ENCODE measurements at places on chromosomes 11 and 22. TPM values are rescaled to one million over a fixed set of nuclear protein-coding genes. Genes with fewer than 3 reads are reported as not detected.

- peaks cover 38% of the 10 kb centered on the region for H3K27me3 ChIP-seq
- no peak overlapping the region for H3K4me3 ChIP-seq
- H3K4me1 ChIP-seq = no peaks in the 10 kb centered on the region
- no peak for DNase-seq
Observed at GRCh38 chr22:19016081-19016766, 80.1 kb upstream of the PRODH start.

- no peak overlapping the region for H3K27ac ChIP-seq
- peak; percentile 55 for DNase-seq
- peaks cover 67% of the 10 kb centered on the region for H3K27me3 ChIP-seq
- H3K36me3 ChIP-seq = no peaks in the 10 kb centered on the region
Observed at GRCh38 chr22:44625421-44625760, 76.6 kb upstream of the PRR5 start.

GRCh38 chr22:19260804-19261203 is 30.7 kb downstream of the CLTCL1 start:
- no peaks in the 10 kb centered on the region for H3K27me3 ChIP-seq
- H3K27ac ChIP-seq = no peak overlapping the region
- no peaks in the 10 kb centered on the region for H3K36me3 ChIP-seq
- H3K4me1 ChIP-seq = no peaks in the 10 kb centered on the region

DNA sequence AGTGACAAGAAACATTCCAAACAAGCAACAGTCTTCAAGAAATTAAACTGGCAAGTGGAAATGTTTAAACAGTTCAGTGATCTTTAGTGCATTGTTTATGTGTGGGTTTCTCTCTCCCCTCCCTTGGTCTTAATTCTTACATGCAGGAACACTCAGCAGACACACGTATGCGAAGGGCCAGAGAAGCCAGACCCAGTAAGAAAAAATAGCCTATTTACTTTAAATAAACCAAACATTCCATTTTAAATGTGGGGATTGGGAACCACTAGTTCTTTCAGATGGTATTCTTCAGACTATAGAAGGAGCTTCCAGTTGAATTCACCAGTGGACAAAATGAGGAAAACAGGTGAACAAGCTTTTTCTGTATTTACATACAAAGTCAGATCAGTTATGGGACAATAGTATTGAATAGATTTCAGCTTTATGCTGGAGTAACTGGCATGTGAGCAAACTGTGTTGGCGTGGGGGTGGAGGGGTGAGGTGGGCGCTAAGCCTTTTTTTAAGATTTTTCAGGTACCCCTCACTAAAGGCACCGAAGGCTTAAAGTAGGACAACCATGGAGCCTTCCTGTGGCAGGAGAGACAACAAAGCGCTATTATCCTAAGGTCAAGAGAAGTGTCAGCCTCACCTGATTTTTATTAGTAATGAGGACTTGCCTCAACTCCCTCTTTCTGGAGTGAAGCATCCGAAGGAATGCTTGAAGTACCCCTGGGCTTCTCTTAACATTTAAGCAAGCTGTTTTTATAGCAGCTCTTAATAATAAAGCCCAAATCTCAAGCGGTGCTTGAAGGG is 6.0 kb downstream of the MALAT1 start:
- DNase-seq = no peak
- H3K36me3 ChIP-seq = peaks cover 4% of the 10 kb centered on the region
- peak overlapping the region; percentile 50 for H3K4me3 ChIP-seq
- H3K27me3 ChIP-seq = no peaks in the 10 kb centered on the region

- H3K4me1 ChIP-seq = no peaks in the 10 kb centered on the region
- H3K27ac ChIP-seq = no peak overlapping the region
- no peak overlapping the region for H3K4me3 ChIP-seq
- no peaks in the 10 kb centered on the region for H3K36me3 ChIP-seq
- H3K27me3 ChIP-seq = no peaks in the 10 kb centered on the region
- no peak for DNase-seq
Observed at GRCh38 chr11:94100253-94100652, 28.4 kb upstream of the PANX1 start.

The TREH gene
- total RNA-seq = not detected

DNA sequence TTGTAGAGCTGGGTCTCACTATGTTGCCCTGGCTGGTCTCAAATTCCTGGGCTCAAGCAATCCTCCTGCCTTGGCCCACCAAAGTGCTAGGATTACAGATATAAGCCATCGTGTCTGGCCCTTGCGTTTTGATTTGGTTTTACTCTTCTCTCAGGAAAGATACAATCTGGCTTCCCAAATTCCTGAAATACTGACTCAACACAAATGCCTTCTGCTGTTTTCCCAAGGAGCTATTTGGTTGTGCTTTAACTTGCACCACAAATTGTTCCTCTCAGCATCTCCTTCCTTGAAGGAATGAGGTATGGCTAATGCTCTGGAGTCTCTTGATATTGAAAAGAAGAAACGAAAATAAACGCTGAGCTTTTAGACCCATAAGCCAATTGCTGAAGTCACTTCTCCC is 110.0 kb upstream of the PAX6 start:
- DNase-seq = no peak
- no peaks in the 10 kb centered on the region for H3K36me3 ChIP-seq
- H3K4me3 ChIP-seq = no peak overlapping the region
- H3K4me1 ChIP-seq = no peaks in the 10 kb centered on the region
- peaks cover 29% of the 10 kb centered on the region for H3K27me3 ChIP-seq

DNA sequence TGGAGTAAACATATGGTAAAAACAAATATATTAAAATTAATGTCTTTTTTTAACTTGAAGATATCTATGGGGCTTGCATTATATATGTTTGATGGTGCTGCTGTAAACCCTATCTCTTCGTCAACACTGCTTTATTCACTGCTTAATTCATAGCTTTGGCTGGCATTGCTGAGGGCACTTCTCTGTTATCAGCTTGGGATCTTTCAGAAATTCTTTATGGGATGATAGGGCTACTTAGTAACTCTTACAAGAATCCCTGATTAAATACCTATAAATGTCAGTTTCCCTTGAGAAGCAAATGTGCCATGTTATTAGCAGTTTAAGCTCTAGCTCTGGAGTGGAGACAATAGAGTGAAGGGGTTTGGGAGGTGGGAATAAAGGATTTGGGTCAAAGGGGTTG is 112.3 kb downstream of the SWAP70 start:
- DNase-seq = no peak
- H3K4me3 ChIP-seq = no peak overlapping the region
- H3K27me3 ChIP-seq = no peaks in the 10 kb centered on the region
- H3K4me1 ChIP-seq = no peaks in the 10 kb centered on the region

The FOLH1 gene
- 2.8 TPM for total RNA-seq

DNA sequence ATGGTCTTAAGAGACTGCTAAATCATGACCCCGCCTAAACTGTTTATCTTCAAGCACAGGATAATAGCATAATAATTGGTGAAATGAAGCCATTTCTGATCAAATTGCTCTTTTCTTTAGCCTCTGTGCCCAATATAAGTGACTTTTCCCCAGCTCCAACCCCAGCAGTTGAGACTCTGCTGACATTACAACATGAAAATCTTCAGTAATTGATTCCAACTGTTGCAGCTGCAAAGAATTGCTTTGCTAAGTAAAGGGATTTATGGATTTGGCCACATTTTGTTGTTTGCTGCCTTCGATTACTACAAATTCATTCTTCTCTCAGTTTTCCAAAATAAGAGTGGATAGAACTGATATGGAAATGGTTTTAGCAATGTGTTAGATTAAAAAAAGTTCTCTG is 576.7 kb upstream of the LRRC4C start:
- H3K4me3 ChIP-seq = no peak overlapping the region
- DNase-seq = no peak
- H3K36me3 ChIP-seq = no peaks in the 10 kb centered on the region
- H3K4me1 ChIP-seq = no peaks in the 10 kb centered on the region

DNA sequence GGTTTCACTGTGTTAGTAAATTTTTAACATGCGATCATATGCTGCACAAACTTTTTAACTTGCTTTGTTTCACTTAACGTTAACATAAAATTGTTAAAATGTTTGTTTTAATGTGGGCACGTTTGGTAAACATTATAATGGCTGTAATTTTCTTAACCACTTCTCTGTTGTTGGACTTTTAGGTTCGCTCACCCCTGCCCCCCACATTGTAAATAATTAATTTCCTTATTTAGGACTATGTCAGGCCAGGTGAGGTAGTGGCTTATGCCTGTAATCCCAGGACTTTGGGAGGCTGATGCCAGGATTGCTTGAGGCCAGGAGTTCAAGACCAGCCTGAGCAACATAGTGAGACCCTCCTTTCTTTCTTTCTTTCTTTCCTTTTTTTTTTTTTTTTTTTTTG is 6.7 kb upstream of the DIXDC1 start:
- no peaks in the 10 kb centered on the region for H3K36me3 ChIP-seq
- no peak for DNase-seq
- H3K27ac ChIP-seq = no peak overlapping the region

The KRTAP5-1 gene
- not detected for total RNA-seq

The RNF26 gene
- total RNA-seq = 22.0 TPM

DNA sequence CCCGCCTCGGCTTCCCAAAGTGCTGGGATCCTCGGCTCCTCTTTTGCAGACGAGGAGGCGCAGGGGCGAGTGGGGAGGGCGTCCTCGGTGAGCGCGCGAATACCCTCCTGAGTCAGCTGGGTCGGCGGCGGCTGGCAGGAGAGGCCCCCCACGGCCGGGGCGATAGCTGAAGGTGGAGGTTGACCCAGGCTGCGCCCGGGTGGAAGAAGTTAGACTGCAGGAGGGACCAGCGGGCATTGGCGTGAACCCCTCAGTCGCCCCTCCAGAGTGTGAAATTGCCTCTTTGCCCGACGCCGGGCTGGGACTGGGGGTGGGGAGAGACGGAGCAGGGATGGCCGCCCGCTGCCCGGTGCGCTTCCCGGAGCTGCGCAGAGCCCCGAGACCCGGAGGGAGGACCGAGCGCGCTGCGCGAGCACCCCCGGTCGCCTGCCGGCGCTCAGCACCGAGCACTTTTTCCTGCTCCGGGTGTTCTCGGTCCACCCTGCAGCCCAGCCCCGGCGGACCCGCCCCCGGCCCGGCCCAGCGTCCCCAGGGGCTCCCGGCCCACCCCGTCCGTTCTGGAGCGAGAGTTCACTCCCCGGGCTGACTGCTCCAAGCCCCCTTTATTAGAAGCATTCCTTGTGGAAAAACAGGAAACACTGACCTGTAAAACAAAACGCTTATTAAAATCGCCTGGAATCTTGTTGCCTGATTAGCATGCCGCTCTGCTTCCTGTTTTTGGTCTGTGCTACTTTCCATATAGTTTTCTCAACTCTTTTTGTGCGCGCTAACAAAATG is 13.7 kb upstream of the CPT1A start:
- H3K4me1 ChIP-seq = peaks cover 20% of the 10 kb centered on the region
- peak overlapping the region; percentile 40 for H3K4me3 ChIP-seq
- peak; percentile 49 for DNase-seq

GRCh38 chr11:9089061-9089460 is 2.3 kb downstream of the SCUBE2 start:
- no peak overlapping the region for H3K4me3 ChIP-seq
- no peaks in the 10 kb centered on the region for H3K36me3 ChIP-seq
- no peaks in the 10 kb centered on the region for H3K27me3 ChIP-seq
- peaks cover 3% of the 10 kb centered on the region for H3K4me1 ChIP-seq

DNA sequence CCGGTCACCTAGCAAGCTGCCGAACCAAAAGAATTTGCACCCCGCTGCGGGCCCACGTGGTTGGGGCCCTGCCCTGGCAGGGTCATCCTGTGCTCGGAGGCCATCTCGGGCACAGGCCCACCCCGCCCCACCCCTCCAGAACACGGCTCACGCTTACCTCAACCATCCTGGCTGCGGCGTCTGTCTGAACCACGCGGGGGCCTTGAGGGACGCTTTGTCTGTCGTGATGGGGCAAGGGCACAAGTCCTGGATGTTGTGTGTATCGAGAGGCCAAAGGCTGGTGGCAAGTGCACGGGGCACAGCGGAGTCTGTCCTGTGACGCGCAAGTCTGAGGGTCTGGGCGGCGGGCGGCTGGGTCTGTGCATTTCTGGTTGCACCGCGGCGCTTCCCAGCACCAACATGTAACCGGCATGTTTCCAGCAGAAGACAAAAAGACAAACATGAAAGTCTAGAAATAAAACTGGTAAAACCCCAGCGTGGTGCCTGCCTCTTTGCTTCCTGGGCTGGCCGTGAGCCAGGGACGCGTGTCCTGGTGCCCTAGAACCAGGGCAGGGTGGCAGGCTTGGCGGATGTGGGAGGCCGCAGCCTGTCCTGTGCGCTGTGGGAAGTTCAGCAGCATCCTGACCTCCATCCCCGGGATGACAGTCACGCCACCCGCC is 13.2 kb downstream of the CCND1 start:
- H3K36me3 ChIP-seq = no peaks in the 10 kb centered on the region
- no peak overlapping the region for H3K27ac ChIP-seq
- no peak overlapping the region for H3K4me3 ChIP-seq
- peak; percentile 71 for DNase-seq

GRCh38 chr11:6377902-6378639 is 12.2 kb upstream of the SMPD1 start:
- no peaks in the 10 kb centered on the region for H3K27me3 ChIP-seq
- no peak overlapping the region for H3K4me3 ChIP-seq
- DNase-seq = no peak

All from left lung (tissue), 14 donors.